ENCODE measurements at places on chromosomes 16 and 17.

- no peak for DNase-seq
Measured at GRCh38 chr16:90032674-90033331, 13.5 kb upstream of the DBNDD1 start.

GRCh38 chr16:13560151-13560550 lies 359.8 kb upstream of the ERCC4 start:
- DNase-seq, result no peak

DNA sequence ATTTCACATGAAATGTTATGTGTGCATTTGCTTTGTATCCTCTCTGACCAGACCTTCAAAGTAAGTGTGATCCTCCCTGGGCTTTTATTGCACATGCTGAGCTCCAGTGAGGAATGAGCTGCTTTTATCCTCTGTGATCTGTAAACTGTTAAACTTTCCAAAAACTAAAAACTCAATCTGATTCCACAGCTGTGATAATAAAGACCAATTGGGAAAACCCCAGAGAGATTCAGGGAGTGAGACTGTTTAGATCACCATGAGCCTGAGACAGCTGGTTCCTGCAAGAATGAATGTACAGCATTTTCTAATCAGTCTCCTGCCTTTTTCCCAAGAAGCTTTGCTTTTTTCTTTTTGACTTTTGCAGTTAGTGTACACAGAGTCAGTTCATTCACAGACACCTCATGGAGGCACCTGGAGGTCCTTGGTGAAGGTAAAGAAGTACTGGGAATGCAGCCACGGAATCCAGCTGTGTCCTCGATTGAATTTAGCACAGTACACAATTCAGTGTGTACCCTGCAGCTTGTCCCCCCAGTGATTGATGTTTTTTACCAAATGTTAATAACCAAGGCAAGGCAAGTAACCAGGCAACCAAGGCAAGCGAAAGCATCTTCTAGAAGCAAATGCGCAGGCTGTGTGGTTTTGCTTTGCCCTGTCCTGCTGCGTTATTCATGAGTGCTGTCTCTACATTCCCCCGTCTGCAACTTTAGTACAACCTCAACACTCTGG lies 182.6 kb downstream of the LGALS9B start:
- no peak for DNase-seq

- DNase-seq, result no peak
Measured at GRCh38 chr16:82716361-82716855, 89.6 kb downstream of the CDH13 start.

GRCh38 chr16:66713076-66713475 lies 16.5 kb upstream of the CMTM4 start:
- no peak for DNase-seq

- DNase-seq, result no peak
Measured at GRCh38 chr16:84071121-84071520, 28.5 kb upstream of the SLC38A8 start.

- peak; percentile 69 for DNase-seq
Measured at GRCh38 chr17:49361129-49361901, 735 bp downstream of the ZNF652 start.

DNA sequence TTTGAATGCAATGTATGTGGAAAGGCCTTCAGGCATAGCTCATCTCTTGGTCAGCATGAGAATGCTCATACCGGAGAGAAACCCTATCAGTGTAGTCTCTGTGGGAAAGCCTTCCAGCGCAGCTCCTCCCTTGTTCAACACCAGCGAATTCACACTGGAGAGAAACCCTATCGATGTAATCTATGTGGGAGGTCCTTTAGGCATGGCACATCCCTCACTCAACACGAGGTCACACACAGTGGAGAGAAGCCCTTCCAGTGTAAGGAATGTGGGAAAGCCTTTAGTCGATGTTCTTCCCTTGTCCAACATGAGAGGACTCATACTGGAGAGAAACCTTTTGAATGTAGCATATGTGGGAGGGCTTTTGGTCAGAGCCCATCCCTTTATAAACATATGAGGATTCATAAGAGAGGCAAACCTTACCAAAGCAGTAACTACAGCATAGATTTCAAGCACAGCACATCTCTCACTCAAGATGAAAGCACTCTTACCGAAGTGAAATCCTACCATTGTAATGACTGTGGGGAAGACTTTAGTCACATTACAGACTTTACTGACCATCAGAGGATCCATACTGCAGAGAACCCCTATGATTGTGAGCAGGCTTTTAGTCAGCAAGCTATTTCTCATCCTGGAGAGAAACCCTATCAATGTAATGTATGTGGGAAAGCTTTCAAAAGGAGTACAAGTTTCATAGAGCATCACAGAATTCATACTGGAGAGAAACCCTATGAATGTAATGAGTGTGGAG lies 24.7 kb downstream of the ZFP90 start:
- DNase-seq, result no peak
